ENCODE measurements at places on chromosomes 7 and 10.

GRCh38 chr10:6231730-6232129, 29.0 kb downstream of the PFKFB3 start:
- no peak for DNase-seq

DNA sequence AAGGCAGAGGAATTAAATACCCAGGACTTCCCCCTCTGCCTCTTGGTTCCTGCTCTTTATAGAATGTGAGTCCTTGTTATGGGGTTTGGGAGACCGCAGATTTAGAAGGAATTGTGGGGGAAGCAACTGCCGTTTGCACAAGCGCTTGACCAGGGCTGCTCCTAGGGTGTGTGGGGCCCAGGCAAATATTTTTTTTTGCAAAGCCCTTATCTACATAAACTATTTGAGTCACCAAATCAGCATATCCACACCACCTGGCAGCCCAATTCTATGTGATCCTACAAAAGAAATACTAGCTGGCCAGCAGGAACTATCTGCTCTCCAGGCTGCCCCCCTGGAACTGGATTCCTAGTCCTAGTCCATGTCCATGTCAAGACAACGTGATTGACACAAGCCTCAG, 33.4 kb upstream of the YAE1 start:
- DNase-seq = no peak

- DNase-seq = peak; percentile 80
These were observed 26.5 kb upstream of the CCDC126 start for GRCh38 chr7:23570592-23571200.

DNA sequence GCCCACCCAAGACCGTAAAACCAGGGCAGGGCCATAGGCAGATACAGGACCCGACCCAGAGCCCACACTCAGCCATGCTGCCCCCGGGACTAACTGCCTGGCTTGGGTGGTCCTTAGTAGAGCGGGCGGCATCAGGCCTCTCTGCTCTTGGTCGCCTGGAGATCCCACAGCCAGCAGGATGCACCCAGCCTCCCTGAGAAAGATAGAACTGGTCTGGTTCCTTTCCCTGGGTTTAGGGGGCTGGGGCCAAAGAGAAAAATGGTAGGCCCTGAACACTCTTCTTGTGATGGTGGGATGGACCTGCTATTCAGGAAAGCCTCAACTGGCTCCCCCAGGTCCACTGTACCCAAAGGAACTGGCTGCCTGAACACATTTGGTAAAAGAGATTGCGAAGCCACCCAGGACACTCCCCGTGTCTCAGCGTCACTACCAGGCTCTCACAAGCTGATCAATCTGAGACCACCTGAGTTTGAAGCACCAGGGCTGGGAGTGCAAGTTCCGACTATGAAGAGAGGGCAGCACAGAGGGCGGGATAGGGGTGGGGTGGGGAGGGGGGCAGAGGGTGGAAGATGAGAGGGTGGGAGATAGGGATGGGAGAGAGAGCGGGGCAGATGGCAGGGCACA, 591.5 kb downstream of the DNAJB6 start:
- no peak for DNase-seq

GRCh38 chr7:22549051-22549450, 49.1 kb upstream of the STEAP1B start:
- no peak for DNase-seq

DNA sequence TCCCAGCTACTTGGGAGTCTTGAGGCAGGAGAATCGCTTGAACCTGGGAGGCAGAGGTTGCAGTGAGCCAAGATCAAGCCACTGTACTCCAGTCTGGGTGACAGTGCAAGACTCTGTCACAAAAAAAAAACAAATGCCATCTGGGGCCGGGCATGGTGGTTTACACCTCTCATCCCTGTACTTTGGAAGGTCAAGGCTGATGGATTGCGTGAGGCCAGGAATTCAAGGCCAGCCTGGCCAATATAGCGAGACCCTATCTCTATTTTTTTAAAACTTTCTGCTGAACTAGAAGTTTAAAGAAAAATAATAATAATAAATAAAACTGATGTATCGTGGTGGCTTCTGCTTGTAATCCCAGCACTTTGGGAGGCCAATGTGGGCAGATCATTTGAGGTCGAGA, 15.7 kb upstream of the RNF216 start:
- no peak for DNase-seq

- DNase-seq = no peak
These were observed 322.3 kb downstream of the WDR37 start for GRCh38 chr10:1378473-1378872.

- DNase-seq = no peak
These were observed 203.5 kb downstream of the CHCHD3 start for GRCh38 chr7:132878204-132878919.

GRCh38 chr7:598899-599298, 79.3 kb upstream of the PDGFA start:
- no peak for DNase-seq

DNA sequence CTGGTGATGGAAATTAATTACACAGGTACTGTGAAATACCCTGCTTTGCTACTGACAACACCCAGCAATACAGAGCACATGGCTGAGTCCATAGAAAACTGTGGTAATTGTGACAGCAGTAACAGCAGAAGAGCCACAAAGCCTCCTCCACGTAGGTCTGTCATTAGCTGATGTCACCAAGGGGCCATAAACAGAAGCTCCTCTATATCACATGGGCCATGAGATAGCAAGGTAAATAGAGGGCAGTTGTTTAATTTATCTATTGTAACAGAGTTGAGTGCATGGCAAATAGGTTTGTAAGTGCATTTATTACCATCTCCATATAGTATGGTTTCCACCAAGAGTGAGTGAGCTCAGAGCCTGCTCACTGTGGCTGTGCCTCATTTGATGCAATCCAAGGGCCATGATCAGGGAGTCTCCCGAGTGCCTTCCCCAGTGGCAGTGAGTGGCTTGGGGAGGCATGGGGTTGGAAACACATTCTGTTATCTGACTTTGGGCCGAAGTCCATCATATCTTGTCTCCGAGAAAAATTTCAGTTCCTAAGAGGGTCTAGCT, 281.2 kb downstream of the SKAP2 start:
- DNase-seq = no peak

GRCh38 chr10:63718006-63718405, 196.8 kb downstream of the REEP3 start:
- DNase-seq = no peak

DNA sequence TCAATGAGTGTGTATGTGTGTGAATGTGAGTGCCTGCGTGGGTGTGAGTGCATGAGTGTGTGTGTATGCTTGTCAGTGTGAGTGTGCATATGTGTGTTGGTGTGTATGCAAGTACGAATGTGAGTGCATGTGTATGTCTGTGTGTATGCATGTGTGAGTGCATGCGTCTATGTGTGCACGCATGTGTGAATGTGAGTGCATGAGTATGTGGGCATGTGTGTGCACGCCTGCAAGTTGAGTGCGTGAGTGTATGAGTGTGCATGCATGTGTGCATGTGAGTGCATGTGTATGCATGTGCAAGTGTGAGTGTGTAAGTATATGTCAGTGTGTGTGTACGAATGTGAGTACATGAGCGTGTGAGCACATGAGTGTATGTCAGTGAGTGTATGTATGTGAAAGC, 399.6 kb downstream of the PLXNA4 start:
- no peak for DNase-seq

DNA sequence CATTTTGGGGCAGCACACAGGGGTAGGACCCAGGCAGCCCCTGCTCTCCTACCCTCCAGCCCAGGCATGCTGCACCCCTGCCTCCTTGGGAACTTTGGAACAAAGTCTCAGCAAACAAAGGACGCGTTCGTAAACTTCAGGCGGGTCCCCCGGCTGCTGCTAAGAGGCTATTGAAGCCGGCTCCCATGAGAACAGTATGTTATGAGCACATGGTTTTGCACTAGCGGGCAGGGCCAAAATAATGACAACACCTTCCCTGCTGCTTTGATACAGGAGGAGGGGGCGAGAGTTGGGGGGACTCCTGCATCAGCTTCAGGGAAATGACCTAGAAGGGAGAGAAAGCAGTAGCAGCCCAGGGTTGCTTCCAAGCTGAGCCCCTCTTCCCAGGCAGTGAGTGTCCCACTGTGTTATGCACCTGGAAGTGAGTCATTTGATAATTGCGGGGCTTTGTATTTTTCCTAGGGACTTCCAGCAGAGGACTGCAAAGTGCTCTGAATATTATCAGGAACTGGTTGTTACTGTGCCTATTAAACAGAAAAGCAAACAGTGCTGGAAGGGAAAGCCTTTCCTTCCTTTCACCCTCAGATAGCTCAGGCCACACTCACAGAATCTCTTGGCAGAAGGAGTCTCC, 6.9 kb downstream of the ITPRIP start:
- no peak for DNase-seq

DNA sequence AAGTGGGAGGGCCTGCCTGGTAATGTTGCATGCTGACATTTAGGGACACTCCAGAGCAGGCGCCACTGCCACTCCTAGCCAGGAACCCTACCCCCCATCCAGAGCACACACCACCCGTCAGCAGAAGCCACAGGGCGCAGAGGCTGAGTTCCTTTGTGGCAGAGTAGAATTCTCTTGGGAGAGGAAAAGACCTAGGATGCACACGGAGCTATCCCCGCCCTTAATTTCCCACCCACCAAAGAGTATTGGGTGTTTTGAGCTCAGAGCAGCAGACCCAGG, 702 bp upstream of the INSYN2A start:
- DNase-seq = no peak

- no peak for DNase-seq
These were observed 248.2 kb upstream of the TCF7L2 start for GRCh38 chr10:112701878-112702255.

DNA sequence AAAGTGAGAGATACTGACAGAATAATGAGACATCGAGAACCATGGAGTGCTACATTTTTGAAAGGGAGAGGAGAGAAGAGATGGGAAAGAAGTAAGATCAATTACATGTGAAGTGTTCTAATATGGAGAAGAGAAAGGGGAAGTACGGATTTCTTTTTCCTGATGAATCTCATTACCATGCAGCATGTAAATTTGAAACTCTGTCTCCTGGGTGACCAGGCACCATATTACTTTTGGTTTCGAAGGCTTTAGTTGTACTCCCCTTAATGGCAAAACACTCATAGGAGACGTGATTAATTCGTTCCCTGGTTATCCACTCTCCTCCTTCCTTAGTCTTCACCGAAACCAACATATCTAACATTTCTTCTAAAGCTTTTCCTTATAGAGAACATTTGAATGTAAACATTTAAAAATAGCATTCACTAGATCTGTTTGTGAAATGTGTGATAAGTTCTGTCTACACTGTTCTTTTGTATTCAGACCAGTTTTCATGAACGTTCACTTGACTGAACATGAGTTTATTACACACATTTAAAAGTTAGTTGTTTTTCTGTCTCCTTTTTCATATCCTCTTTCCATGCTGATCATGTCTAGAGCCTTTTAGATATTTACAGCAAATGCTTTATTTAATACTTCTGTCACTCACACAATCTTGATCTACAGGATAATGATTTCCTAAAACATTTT, 80.2 kb upstream of the MSRB2 start:
- peak; percentile 36 for DNase-seq

DNA sequence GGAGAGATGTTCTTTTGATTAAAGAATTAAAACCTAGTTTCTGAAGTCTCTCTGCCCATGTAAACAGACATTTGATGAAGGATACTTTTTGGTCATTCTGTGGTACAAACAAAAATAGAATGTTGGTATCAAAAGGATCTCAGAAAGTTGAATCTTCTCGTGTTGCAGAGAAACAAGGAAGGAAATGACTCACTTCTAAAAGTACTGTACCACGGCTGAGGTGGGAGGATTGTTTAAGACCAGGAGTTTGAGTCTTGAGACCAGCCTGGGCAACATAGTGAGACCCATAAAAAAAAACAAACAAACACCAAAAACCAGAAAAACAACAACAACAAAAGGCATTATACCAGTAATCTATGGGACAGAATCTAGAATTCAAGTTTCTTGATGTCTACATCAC, 69.7 kb downstream of the PRSS58 start:
- DNase-seq = no peak

DNA sequence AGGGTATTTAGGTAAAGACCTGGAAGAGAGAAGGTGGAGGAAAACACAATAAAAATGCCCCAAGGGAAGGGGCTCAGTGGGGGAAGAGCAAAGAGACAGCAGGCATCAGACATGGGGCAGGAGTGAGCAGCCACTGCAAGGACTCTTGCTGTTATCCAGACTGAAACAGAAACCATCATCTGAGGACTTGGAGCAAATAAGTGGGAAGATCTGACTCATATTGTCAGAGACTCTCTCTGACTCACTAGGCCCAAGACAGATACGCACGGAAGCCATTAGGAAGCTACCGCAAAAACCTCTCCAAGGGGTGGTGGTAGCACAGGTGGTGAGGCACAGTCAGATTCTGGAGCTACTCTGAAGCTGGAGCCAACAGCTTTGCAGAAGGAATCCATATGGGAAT, 110.7 kb downstream of the RNF32 start:
- DNase-seq = peak; percentile 17

GRCh38 chr7:112182749-112183148, 23.4 kb downstream of the DOCK4 start:
- DNase-seq = no peak

DNA sequence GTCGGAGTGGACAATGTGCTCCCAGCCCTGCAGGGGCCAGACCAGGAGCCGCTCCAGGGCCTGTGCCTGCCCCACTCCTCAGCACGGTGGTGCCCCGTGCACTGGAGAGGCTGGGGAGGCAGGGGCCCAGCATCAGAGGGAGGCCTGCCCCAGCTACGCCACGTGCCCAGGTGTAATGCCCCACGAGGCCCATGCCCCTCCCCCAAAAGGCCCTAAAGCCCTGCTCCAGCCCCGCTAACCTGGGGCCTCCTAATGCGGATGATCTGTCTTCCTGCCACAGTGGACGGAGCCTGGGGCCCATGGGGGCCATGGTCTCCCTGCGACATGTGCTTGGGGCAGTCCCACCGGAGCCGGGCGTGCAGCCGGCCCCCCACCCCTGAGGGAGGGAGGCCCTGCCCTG, 23.7 kb upstream of the ZNF862 start:
- DNase-seq = no peak

DNA sequence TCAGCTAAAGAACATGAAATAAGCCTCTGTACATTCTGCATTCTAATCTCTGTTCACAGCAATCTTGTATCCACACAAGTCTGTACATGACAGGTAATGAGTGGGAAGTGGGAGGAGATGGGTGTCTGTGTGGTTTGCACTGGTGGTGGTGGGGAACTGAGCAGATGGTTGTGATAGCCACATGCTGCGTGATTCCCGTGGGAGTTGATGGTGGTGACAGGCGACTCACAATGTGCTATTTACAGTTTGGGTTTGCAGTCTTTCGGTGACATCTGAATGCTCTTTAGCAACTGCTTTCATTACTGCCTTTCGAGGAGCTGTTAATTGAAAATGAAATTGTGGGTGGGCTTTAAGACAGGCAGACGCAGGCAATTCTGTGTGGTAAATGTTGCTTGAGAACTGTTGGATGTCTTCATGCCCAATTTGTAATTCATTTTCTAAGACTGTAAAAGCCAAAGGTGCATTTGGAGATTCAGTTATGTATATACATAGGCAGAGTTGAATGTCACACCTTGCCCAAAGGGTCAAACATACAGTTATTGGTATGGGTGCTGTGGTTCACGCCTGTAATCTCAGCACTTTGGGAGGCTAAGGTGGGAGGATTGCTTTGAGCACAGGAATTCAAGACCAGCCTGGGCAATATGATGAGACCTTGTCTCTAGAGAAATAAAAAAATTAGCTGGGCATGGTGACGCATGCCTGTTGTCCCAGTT, 308.2 kb downstream of the AUTS2 start:
- peak; percentile 47 for DNase-seq

- no peak for DNase-seq
These were observed 255.8 kb upstream of the CNTNAP2 start for GRCh38 chr7:145860809-145861208.

All from GM13976 (cell line).